ENCODE measurements at places on chromosomes 12 and 14.

- DNase-seq = no peak
Measured at GRCh38 chr12:23816394-23816851, 133.0 kb downstream of the SOX5 start.

DNA sequence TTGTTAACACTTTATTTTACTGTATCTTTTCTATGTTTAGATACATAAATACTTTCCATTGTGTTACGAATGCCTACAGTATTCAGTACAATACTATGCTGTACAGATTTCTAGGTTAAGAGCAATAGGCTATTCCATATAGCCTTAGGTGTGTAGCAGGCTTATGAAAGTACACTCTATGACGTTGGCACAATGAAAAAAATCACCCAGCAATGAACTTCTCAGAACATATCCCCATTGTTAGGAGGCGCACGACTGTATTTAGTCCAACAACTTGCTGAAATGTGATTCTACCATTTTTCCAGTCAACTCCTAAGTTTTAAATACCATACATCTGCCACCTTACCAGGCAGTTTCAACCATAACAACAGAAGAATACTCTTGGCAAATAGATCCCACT lies 1.8 kb downstream of the PARP11 start:
- no peak for DNase-seq

DNA sequence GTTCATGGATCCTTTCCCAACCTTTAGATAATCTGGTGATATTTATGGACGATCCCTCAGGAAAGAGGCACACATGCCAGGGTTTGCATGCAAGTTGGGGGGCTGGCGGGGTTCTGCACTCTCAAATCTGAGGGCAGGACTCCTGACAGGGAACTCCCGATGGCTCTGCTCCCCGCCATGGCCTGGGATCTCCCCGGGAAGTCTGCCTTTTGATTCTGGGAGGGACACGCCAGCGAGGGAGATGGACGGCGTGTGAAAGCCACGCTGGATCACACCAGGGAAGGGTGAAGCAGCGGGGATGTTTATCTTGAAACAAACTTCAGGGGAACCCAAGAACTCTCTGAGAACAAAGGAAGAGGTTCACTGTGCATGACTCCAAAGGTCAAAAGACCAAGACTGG lies 43.6 kb downstream of the LGMN start:
- DNase-seq = no peak

DNA sequence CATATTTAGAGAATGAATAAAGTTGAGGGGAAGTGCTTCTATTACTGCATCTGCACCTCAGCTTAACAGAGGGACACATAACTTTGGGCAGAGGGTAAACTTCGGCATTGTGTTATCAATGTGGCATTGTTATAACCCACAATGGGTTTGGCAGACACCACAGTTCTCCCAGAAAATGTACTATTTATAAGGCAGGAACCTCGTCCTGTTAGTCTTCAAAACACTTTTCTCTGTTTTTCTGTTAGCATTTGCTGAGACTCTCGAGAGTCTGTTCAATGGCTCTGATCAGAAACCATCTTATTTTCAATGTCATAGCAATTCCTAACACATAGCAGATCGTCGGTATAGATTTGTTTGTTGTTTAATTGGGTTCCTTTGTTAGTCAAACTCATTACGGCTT lies 13.9 kb downstream of the PPP1R36 start:
- DNase-seq = no peak

GRCh38 chr14:21059842-21060613 lies 2.4 kb downstream of the RNASE8 start:
- DNase-seq = no peak

DNA sequence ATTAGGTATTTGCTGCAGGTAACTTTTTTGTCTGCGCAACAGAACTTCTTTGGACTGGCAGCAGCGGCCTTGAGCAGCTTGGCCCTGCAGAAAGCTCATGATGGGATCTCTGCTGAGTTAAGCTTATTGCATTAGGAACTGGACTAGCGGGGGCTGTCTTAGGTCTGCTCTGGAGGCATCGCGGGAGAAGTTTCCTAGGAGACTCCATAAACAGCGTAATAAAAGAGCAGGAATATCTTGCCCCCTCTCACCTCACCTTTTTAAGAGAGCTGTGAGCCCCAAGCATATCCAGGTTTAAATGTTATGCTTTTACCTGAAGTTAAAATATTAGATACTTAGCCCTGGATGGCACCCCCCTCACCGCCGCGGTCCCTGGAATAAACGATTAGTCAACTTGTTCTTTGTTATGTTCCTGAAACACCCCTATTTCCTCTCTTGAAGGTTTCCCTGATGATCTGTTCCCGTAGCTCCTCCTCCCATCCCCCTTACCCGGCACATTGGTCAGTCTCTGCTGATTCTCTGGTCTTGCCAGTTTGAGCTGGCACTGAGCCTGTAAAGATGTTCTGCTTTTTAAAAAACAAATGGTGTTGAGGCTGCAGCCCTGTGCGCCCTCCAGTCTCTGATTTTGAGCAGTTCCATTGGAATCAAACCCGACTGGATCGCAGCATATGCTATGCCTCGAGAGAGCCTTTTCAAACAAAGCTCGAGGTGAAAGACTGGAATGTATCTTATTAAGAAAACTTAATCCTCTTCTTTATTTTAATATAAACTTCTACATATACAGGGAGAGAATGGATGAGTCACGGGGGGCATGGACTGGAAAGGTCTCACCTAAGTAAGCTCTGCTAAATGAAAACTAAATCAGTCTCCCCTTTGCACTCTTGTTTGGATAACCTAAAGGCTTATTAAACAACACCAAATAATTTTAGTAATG lies 1.9 kb downstream of the MLXIP start:
- no peak for DNase-seq

DNA sequence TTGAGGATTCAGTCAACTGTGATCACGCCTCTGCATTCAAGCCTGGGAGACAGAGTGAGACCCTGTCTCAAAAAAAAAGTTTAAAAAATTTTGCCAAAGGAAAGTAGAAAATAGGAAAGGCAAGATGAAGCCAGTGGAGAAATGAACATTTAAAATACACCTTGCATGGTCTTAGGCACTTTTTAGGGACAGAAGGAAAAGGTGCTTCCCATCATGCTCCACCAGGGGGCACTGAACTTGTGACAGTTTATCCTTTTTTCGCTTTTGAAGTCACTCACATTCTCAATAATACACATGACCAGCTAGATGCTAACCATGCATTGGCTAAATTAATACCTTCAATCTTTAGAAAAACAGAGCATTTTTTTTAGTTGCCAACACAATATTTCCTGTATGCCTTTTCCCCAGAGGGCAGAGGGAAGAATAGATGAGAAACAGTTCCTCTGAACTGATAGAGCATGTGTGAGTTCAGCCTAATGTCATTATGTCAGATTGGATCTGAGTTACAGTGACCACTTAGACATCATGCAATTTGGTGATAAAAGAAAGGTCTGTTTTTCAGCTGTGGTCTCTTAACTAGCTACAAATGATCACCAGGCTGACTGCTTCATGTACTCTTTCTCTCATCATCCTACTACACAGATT lies 221.8 kb upstream of the SSTR1 start:
- no peak for DNase-seq

Data from AG04449 (cell line).